HS-27A (cell line): ENCODE measurements at places on chromosomes 4 and X.

DNA sequence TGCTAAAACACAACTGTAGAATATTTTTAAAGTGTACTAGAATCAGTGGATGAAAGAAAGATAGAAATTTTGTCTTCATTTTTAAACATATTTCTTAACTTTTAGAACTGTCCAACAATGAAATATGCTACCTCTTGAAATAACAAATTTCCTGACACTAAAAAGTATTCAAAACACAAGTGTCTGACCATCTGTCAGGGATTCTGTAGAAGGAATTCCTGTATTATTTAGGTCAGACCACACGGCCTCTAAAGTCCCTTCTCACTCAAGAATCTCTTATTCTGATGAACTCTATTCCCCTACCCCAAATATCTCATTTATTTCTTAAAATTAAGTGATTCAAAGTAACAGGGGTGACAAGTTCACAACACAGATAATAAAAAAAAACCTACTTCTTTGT lies 99.1 kb downstream of the MAML3 start:
- no peak for DNase-seq

- DNase-seq: no peak
These were observed 16.5 kb downstream of the TBC1D14 start for GRCh38 chr4:6926081-6926480.

- no peak for DNase-seq
These were observed 62.1 kb downstream of the USO1 start for GRCh38 chr4:75786526-75786925.

GRCh38 chr4:15318621-15319348 lies 109.0 kb upstream of the C1QTNF7 start:
- DNase-seq: no peak

GRCh38 chr4:73575660-73576059 lies 44.6 kb downstream of the RASSF6 start:
- no peak for DNase-seq

- peak; percentile 70 for DNase-seq
These were observed 13.0 kb downstream of the EXOC1 start for GRCh38 chr4:55866290-55866907.

GRCh38 chrX:38606821-38607220 lies 45.5 kb downstream of the TSPAN7 start:
- no peak for DNase-seq

DNA sequence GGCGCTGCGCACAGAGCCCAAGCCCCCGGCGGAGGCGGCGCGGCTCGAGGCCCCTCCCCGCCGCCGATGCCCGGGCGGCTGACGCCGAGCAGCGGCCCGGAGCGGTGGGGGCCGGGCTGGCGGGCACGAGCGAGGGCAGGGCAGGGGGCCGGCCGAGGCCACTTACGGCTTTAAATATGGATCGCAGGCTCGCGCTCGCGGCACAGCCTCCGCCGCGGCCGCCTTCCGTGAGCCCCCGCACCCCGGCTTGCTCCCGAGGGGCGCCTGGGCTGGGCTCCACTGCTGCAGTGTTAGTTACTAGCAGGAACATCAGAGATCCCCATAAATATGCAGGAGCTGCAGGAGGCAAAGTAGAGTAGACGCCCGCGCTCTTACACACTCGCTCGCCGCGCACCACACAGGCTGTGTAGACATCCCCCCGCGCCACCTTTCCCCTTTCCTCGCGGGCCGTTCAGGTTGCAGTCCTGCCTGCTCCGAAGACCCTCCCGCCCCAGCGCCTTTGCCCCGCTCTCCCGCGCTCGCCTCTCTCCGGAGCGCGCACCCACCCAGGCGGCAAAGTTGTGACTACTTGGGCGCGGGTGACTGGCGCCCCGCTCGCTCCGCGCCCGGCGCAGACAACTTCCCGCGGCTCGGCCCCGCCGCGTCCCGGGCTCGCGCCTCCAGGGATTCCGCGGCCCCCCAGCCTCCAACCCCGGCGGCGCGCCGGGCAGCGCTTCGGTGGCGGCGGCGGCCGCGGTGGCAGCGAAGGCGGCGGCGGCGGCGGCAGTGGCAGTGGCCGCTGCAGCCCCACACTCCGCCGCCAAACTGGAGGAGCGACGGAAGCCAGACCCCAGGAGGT lies 152.0 kb upstream of the SLC4A4 start:
- no peak for DNase-seq

- no peak for DNase-seq
These were observed 50.6 kb upstream of the ANKRD17 start for GRCh38 chr4:73309211-73309610.

- DNase-seq: no peak
These were observed 207.2 kb downstream of the NLGN4X start for GRCh38 chrX:6021316-6022091.

GRCh38 chr4:136150046-136150445 lies 1382.2 kb downstream of the PCDH18 start:
- no peak for DNase-seq

GRCh38 chrX:111511477-111511876 lies at the start of gene SERTM2:
Gene SERTM2, plus strand, starts transcription at chrX:111511645. Its CDS starts 7,213 bp downstream, at chrX:111518858.
- no peak for DNase-seq

DNA sequence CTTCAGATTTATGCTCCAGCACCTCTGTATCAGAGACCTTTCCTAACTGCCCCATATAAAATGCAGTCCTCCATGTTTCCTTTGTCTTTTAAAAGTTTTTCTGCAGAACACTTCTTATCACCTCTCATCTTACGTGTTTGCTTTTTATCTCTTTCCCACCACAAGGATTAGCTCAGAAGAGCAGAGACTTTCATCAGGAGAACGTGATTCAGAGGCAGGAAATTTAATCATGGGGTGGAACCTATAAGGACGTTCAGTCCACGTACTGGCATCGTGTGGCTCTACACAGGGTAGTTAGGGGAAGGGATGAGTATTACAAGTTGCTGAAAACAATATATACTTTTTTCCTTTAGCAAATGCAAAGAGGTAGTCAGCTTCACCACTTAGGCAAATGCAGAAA lies 98.7 kb downstream of the SORBS2 start:
- no peak for DNase-seq

DNA sequence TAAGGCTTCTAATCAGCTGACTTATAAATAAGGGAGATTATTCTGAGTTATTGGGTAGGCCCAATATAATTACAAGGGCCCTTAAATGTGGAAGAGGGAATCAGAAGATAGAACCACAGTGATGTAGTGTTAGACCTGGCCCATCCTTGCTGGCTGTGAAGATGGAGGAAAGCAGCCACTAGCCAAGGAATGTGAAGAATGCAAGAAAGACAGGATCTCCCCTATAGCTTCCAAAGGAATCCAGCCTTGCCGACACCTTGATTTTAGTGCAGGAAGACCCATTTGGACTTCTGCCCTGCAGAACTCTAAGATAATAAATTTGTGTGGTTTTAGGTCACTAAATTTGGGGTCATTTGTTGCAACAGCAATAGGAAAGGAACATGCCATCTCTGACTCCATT lies 150.6 kb downstream of the SPATA18 start:
- no peak for DNase-seq
